ENCODE measurements at places on chromosomes 1 and 21.

GRCh38 chr21:34822942-34823341, 154.1 kb downstream of the CLIC6 start:
- no peak for DNase-seq

DNA sequence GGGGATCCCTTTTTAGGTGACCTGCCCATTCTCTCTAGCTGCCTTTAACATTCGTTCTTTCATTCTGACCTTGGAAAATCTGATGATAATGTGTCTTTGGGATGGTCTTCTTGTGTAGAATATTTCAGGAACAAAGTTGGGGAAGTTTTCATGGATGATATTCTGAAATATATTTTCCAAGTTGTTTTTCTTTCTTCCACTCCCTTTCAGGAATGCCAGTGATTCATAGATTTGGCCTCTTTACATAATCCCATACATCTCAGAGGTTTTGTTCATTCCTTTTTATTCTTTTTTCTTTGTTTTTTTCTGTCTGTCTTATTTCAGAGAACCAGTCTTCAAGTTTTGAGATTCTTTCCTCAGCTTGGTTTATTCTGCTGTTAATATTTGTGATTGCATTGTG, 13.9 kb upstream of the SCMH1 start:
- DNase-seq = no peak

DNA sequence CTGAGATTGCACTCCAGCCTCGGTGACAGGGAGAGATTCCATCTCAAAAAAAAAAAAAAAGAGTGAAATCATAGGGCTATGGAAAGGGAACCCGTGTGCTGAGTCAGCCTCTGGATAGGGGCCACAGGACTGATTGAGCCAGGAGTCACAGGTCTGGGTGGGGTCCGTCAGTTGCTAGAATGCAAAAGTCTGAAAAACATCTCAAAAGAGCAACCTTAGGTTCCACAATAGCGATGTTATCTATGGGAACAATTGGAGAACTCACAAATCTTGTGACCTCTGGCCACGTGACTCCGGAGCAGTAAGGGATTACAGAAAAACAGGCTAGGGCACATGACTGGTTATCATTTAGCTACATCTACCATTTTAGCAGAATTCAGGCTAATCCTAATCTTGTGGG, 32.8 kb upstream of the GREM2 start:
- no peak for DNase-seq

DNA sequence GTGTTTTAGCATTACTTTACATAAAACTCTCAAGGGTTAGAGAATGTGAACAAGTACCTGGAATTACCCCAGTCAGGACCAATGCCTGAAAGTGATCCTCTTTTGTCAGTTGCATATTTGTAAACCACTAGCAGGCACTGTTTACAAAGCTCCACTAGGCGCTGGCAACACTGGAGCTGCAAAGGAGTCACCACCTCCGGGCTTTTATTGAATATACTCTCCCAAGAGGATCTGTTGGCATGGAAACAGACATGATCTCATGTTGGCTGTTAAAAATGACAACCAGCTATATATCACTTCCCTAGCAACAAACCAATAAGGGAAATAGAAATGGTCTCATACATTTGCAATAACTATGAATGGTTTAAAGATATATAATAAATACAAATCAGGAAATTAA, 116.0 kb downstream of the TTLL7 start:
- no peak for DNase-seq

DNA sequence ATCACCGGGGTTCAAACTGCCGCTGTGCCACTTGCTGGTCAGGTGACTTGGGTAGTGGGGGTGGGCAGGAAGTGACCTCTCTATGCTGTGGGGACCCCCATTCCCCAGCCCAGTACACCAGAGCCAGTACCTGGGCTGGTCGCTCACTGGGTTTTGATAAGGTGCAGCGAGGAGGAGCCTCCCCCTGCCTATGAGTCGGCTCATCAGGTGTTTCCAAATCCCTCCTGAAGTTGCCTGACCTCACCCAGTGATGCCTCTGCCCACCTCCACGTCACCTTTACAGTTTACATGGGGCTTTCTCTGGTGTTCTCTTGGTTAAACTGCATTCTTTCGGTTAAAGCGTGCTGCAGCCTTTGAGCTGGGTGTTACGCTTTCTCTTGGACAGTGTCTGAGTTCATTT, 58.2 kb downstream of the ARHGEF10L start:
- no peak for DNase-seq

GRCh38 chr1:182446033-182446669, 3.8 kb upstream of the RGSL1 start:
- DNase-seq = no peak

DNA sequence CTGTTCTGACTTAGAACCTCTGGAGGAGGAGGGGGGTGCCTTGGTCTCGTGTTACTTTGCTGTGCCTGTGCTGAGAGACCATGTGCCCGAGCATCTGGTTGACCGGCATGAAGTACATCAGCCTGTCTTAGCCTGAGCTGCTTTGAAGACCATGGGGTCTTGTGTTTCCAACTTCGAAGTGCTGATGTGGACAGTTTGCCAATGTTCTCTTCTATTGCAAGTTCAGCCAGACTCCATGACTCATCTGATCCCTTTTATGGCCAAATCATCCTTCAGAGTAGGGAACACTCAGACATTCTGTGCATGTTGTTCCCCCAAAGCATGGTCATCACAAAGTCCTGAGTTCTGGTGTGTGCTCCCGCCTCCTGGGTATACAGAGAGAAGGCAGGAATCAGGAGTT, 6.0 kb upstream of the PLA2G2C start:
- no peak for DNase-seq

- no peak for DNase-seq
Observed at GRCh38 chr1:214546886-214547641, 4.3 kb downstream of the PTPN14 start.

All from stimulated activated CD8-positive, alpha-beta memory T cell treated with anti-CD3 and anti-CD28 coated beads, Interleukin-4, amount 100 ng/mL, for 4 hours (primary cell).